ENCODE measurements at places on chromosomes 6 and 20. TPM values are rescaled to one million over a fixed set of nuclear protein-coding genes. Genes with fewer than 3 reads are reported as not detected.

GRCh38 chr6:135576055-135576454 is 78.5 kb upstream of the AHI1 start:
- H3K27ac ChIP-seq = no peak overlapping the region
- H3K4me1 ChIP-seq = no peaks in the 10 kb centered on the region

GRCh38 chr6:88629838-88630494 is 333.5 kb downstream of the RNGTT start:
- H3K27ac ChIP-seq = no peak overlapping the region
- no peak overlapping the region for H3K4me3 ChIP-seq
- no peaks in the 10 kb centered on the region for H3K27me3 ChIP-seq
- H3K4me1 ChIP-seq = no peaks in the 10 kb centered on the region
- no peak for DNase-seq
- H3K36me3 ChIP-seq = no peaks in the 10 kb centered on the region

The NFATC2 gene
- total RNA-seq = 73.9 TPM

The CLPSL1 gene
- not detected for total RNA-seq

Measured in T-cell (primary cell).